Stimulated activated CD8-positive, alpha-beta memory T cell treated with anti-CD3 and anti-CD28 coated beads, Interleukin-4, amount 100 ng/mL, for 24 hours (primary cell): ENCODE measurements at places on chromosomes 3 and 15.

DNA sequence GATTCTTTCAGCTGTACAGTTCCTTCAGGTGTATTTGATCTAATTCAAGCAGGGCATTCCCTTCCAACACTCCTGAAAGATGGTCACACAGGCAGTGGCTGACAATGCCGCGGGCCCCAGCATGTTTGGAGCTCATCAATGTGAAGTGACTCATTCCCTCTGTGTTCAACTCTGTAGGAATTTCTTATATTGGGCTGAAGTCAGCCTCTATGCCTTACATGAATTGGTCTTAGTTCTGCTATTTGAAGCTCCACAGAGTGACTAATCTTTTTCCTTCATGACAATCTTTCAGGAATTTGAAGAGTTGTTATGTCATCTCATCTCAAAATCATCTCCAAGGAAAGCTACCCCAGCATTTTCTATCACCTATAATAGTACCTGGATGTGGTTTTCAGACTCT, 142.5 kb upstream of the C2CD4B start:
- no peak for DNase-seq

DNA sequence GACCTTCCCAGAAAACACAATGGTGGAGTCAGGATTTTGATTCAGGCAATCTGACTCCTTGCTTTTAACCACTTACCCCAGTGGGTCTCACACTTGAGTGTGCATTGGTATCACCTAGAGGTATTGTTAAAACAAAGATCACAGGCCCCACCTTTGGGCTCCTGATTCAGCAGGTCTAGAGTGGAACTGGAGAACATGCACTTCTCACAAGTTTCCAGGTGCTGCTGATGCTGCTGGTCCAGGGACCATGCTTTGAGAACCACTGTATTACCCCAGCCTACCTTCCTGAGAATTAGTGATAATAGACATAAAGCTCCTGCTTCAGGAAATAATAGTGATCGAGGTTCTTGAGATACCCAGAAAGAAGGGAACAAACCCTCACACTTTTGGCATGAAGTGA, 466.9 kb downstream of the EPHB1 start:
- no peak for DNase-seq

DNA sequence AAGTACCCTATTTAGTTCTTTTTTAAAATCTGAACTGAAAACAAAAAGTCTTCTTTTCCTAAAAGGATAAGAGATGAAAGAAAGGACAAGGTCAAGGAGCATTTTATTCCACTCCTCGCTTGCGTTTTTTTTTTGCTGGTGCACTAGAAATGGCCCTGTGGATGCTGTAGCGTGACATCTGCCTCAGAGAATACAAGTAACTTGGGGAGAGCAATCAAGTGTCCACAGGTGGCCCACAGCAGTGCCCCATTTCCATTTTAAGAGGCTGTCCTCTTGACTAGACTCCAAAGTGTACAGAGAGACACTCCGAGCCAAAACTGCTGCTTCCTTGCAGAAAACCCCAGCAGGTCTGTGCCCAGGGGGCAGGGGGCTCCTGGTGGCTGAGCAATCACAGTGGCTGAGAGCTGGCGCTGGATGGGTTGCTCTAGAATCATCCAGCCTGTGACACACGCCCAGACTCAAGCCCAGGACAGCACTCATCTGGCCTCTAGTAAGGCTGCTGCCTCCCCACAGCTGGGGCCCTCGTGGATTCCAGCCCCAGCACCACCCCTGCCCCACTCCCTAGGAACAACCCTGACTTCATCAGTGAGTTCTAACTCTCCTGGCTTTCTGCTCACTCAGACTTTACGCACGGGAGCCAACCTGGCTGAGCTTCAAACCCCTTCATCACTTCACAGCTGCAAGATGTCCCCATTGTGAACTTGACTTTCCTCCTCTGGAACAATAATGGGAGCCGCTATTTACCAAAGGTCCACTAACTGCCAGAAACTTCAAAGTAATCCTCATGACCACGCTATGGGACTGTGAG, 71.1 kb upstream of the SPATA12 start:
- no peak for DNase-seq

DNA sequence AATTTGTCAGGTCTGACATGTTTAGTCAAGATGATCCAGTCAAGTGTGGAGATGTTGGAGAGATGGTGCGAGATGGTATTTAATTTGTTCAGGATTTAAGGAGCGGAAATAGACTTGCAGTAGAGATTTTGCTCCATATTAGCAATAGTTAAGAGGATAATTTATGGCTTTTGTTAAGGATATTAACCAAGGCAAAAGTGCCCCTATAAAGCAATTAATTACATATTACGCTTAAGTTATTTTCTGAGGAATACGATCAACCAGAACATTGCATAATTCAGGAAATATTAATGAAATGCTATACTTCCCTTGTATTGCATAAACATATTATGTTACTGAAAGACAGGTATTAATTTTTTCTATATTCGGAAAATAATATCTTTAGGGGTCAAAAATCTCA, 83.9 kb downstream of the ZIC1 start:
- DNase-seq = no peak

- DNase-seq = no peak
Measured at GRCh38 chr15:31081056-31081455, 20.5 kb downstream of the TRPM1 start.

- DNase-seq = peak; percentile 52
Measured at GRCh38 chr3:58167431-58168351, 43.1 kb downstream of the DNASE1L3 start.

GRCh38 chr3:6601374-6601773, 259.5 kb upstream of the GRM7 start:
- no peak for DNase-seq
